Left cardiac atrium (tissue), 4 donors: ENCODE measurements at places on chromosomes 13 and 19. TPM values are rescaled to one million over a fixed set of nuclear protein-coding genes. Genes with fewer than 3 reads are reported as not detected.
A peak's percentile ranks its signal among the peaks of the same experiment; 100 is the strongest.

DNA sequence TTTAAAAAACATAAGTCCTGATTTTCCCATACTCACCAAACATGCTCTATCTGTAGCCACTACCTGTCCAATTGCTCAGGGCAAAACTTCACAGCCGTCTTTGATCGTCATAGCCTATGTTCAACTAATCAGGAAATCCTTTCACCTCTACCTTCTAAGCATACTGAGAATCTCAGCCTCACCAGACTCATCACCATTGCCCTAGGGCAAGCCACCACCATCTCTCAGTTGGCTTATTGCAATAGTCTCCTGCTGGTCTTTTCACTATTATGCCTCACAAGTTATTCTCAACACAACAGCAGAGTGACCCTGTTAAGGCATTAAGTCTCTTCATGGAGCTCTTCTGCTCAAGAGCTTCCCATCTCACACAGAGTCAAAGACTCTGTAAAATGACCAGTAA is 260.4 kb upstream of the MAB21L1 start:
- DNase-seq: no peak

The ARL11 gene
- 0.44 TPM for total RNA-seq

GRCh38 chr19:10766671-10767201 is 48.9 kb downstream of the DNM2 start:
- DNase-seq: peak; percentile 63

DNA sequence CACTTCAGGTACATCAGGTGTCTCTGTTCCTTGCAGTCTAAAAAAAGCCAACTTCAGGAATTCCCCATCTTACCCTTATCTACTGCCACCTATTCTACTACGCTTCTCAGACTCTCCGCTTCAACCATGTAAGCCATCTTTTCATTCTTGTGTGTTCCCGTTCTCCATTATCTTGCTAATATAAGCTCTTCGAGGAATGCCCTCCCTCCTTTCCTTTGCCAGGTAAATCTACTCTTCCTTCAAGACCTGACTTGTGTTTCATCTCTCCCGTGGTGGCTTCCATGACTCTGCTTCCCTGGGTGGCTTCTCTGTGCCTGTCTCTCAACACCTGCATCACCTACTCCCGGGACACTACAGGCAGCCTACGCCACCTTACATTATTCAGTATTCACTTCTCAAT is 42.3 kb upstream of the MEDAG start:
- DNase-seq: no peak

- DNase-seq: no peak
Measured at GRCh38 chr19:2841855-2842574, 740 bp downstream of the ZNF555 start.

GRCh38 chr13:108560093-108560492 is 69.3 kb upstream of the MYO16 start:
- no peak for DNase-seq

DNA sequence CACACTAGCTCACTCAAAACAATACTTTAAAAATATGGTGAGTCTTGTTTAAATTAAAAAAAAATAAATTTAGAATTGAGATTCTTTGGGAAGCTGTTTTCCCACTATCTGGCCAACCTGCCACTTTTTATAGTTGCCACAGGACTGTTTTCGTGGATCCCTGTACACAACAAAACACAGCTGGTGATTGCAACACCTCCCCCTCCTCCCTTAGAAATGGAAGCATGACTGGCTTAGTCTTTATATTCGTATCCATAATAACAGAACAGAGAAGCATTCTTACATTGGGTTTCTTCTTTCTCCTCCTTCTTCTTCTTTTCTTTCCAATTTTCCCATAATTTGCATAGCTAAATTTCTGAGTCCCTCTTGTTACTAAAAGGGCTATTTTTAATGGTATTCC is 79.5 kb upstream of the GJB6 start:
- no peak for DNase-seq

The MAB21L1 gene
- 0.24 TPM for total RNA-seq

DNA sequence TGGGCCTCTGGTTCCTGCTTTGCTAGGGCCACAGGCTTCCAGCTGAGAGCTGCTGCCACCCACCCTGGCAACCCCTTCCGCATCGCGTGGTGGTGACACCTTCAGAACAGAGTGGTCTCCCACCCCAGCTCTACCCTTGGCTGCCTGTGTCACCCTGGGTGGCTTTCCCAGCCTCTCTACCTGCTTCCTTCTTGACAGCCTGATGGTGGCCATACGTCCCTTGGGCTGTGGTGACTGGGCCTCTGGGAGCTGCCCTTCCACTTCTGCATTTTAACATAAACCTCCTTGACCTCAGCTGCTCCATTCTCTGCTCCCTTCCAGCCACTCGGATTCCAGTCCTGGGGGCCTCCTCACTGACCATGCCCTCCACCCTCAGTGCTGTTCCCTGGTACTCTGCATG is 17.0 kb downstream of the PAK4 start:
- DNase-seq: no peak

DNA sequence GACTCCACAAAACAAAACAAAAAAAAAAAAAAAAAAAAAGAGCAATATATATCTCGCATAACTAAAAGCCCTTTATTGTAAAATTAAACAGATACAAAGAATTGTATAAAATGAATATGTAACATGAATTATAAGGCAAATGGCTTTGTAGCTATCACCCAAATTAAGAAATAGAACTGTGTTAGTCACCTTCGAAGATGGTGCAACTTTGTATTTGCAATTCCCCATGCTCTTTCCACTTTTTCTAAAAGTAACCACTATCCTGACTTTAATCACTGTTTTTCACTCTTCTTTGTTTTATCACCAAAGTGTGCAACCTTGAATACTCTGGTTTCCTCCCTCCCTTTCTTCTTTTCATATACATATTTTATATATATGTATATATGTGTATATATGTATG is 57.1 kb upstream of the HTR2A start:
- no peak for DNase-seq

The SPIB gene
- not detected for total RNA-seq

The ZFP36 gene
- 93.5 TPM for total RNA-seq

GRCh38 chr13:75635101-75635827 is 866 bp upstream of the LMO7 start:
- no peak for DNase-seq

The NCR1 gene
- not detected for total RNA-seq

DNA sequence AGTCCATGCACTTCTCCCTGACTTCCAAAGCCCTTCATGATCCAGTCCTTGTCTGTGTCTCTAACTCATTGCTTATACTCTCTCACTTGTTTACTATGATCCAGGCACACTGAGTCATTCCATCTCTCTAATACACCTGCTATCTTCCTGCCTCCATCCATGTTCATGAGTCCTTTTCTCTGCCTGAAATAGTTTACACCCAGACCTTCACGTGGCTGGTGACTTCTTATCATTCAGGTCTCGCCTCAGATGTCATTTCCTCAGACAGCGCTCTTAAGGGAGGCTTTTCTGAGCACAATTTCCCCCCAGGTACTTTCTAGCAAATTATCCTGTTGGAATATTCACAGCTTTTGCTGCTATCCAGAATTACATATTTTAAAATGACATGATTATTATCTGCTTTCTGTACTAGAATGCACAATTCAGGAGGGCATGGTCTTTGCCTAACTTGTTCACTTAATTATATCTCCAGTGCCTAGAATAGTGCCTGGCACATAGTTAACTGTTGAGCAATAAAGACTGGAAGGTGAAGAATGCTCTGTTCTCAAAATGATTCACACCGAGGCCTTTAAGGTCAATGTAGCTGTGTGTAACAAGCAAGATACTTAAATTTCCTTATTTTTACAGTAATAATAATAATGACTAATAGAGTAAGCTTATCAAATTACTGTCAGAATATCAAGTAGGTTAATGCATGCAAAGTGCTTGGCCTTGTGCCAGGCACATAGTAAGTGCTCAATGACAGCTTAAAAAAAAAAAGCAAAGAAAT is 183.7 kb upstream of the SPRY2 start:
- no peak for DNase-seq

The LRCH1 gene
- total RNA-seq: 13.7 TPM

DNA sequence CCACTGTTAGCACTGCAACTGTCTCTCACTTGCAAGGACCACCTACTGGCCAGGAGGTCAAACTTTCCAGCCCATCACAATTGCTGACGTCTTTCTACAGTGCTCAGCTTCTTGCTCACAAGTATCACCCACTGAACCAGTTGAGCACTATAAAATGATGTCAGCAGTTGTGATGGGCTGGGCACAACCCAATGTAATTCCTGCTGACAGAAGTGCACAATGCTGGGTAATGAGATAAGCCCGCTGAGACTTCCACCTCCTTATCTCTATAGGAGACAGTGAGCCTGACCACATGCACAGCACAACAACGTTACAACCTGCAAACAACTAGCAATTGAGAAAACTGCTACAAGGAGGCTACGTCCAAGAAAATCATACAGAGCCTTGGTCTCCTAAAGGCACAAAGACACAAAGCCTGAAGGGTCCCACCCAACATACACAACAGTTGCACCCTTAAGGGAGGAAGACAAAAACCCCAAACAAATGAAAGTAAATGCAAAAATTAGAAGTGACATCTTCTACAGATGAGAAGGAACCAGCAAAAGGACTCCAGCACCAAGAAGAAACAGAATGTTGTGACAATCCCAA is 273.2 kb downstream of the LIG4 start:
- DNase-seq: no peak

DNA sequence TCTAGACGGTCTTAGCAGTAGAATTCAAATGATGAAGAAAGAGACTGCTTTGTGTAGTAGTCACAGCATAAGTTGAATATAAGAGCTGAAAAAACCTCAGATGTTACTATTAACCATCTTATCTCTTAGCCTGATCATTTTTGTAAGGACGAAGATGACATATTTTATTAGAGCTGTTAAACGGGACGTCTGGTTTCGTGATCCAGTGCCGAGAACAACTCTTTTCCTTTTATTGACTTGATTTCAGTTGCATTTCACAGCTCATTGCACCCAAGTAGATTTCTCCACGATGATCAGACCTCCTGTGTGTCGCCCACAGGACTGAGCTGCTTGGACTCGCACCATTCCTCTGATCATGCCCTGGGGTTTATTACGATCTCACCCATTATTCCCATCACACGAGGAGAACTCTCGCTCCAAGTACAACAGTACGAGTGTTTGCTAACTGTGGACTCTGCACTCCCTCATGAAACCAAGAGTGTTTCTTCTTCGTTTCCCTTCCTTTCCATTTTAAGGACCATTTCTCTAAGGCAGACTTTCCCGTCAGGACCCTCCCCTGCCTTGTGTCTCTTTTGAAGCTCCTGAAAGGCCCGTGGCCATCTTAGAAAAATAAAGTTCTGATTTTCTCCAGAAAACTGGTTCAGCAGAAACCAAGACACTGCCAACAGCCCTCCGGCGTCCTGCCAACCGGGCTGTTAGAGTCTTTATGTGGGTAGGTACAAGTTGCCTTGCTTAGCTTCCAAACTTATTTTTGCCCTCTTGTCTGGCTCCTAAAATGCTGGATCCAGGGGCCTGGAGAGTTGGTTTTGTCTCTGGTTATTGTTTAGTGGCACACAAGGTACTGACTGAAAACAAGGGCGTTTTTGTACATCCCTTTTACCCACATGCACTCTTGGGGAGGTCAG is 48.2 kb upstream of the RNF113B start:
- no peak for DNase-seq

The C1QTNF9B gene
- not detected for total RNA-seq

DNA sequence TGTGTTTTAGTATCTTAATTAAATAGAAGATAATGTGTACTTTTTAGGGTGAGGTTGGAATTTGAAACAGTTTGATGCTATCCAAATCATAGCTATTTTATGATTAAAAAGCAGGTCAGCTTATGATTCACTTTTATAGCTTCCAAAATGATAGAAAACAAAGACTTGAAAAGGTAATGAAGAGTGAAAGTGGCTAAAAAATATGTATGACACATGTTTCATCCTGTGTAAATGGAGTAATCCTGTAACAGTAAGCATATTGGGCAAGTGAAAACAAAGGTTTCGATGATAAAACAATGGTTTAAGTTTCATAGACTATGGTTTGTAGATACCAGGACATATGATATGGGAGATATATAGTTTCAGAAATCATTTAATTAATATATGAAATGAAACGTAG is 456.2 kb downstream of the PCDH20 start:
- no peak for DNase-seq

DNA sequence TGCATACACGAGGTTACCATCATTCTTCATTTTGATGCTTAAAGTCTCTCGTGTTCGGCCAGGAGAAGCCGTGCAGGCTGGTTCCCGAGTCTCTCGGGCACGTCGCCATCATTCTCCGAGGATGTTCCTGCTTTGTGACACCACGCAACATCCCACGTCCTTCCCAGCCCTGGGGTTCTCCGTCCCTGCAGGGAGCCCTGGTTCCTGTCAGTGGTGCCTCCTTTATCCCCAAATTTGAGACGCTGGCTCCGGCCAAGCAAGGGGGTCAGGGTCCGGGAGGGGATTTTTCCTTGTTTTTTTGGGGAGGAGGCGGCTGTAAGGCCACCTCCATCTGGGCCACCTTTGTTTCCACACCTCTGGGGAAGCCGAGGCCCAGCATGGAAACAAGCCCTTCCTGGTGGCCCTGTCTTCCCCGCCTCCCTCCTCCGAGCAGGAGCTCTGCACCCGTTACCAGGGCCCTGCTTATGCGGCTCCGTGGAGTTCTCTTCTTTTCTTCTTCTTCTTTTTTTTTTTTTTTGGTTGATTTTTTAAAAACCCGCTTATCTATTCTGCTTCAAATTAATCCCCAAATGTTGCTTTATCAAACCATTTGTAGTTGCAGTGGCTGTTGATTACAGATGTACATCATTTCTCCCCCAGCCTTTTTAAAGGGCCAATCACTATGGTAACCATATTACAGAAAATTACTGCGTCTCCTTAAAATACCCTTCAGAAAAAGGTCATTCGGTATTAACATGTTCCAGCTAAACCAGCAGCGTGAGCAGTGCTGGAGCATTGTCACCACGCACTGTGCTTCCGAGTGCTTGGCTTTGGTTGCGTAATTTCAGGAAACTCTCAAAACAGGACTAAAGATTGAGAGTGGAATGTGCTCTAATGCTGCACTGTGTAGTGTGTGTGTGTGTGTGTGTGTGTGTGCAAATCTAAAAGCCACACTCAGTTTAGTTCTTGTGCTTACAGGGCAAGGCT is 50.4 kb downstream of the TEX29 start:
- no peak for DNase-seq

The TMEM259 gene
- 110 TPM for total RNA-seq

DNA sequence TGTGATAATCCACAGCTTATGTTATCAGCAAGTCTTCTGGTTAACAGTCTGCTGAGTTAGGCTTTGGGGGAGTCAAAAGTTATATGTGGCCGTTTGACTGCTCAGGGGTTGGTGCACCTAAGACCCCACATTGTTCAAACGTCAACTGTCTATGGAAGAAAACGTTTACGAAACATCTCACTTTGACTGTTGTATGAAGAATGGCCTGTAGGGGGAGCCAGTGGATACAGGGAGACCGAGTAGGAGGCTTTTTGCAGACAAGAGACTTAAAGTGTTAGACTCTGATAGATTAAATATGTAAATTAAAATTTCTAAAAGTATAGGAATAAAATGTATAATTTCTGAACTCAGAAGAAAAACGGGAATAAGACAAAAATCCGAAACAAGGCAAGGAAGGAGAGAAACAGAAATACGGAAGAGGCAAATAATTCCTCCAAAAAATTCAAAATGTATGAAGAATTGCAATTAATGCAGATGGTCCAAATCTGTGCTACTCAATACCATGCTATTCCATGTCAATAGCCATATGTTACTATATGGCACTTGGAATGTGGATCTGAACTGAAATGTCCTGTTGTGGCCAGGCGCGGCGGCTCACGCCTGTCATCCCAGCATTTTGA is 37.8 kb downstream of the TNFSF14 start:
- DNase-seq: peak; percentile 58

GRCh38 chr13:50205581-50205980 is 190.3 kb downstream of the KCNRG start:
- no peak for DNase-seq

GRCh38 chr19:34508540-34508939 is 27.0 kb downstream of the WTIP start:
- no peak for DNase-seq

The FFAR2 gene
- 0.44 TPM for total RNA-seq

The KCTD4 gene
- not detected for total RNA-seq

The ZIM2 gene
- not detected for total RNA-seq
